ENCODE measurements at places on chromosomes 12 and 14.

- DNase-seq = peak; percentile 4
These were observed 25.7 kb downstream of the FGF23 start for GRCh38 chr12:4353785-4354208.

- no peak for DNase-seq
These were observed 9.9 kb upstream of the TRIP11 start for GRCh38 chr14:92049781-92050180.

DNA sequence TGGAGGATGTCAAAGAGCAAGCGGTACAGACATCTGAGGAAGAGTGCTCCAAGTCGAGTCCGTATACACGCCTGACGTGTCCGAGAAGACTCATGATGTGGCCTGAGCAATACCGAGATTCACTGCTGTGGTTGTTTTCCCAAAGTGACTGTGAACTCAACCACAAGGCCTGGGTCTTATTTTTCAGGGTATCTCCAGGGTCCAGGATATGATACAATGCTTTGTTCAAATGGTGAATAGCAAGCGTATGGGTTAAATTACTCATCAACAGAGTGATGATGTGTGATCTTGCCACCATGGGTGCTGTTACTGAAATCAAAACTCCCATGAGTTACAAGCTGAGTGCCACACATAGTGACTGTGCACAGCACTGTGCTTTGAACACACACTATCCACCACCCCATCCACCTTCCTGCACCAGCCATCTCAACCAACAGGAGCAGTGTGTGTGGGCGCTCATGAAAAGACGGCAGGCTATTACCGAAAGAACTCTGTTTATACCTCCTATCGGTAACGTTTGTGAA lies 109.6 kb downstream of the BCAT1 start:
- DNase-seq = peak; percentile 64

- DNase-seq = no peak
These were observed 1206.6 kb upstream of the TMEM132C start for GRCh38 chr12:127060310-127060847.

DNA sequence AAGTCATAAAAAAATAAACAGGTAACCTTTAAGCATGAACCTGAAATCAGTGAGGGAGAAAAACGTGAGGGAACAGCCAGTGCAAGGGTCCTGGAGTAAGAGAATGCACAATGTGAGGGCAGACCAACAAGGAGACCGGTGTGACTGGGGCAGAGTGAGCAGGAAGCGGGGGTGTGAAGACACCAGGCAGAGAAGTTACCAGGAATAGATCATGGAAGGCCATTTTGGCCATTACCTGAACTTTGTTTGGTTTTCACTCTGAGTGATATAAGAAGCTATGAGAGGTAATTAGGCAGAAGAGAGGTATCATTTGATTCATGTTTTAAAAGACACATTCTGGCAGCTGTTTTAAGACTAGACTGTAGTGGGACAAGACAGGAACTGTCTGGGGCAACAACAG lies 15.0 kb downstream of the PAH start:
- DNase-seq = no peak

DNA sequence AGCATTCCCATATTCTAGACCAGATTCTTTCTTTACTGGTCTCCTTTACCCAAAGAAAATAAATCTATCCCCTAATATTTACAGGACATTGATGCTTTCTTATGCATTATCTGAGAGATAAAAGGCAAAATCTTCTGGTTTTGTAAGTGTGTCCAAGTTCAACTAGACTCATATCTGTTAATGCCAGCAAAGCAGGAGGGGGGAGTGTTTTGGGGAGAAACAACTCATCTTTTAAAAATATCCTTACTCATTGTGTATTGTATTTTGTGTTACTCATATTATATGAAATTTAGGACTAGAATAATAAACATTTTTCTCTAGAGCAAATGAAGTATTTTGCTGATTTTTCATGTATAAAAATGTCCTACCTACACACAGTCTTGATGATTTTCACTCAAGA lies 54.8 kb downstream of the SAMD4A start:
- no peak for DNase-seq

- DNase-seq = no peak
These were observed 20.6 kb upstream of the PCNX1 start for GRCh38 chr14:70886421-70887206.

DNA sequence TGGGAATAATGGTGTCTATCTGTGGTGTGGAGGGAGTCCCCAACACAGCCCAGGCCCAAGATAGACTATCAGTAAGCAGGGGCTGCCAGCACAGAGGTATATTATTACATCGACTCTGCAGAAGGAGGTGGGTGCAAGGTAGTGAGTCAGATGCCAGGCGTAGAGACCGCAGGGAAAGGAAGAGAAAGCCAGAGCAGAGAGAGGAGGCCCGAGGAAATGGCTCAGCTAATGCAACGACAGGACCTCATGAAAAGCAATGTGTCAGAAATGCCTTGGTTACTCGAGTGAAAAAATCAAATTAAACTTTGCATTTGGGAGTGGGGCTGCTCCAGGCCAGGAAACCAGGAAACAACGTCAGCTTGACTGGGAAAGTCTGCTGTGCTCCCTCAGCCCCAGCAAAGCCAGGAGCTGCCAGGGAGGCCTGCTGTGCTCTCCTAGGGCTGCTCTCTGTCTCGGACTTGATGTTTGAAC lies 173.2 kb downstream of the SUDS3 start:
- no peak for DNase-seq

DNA sequence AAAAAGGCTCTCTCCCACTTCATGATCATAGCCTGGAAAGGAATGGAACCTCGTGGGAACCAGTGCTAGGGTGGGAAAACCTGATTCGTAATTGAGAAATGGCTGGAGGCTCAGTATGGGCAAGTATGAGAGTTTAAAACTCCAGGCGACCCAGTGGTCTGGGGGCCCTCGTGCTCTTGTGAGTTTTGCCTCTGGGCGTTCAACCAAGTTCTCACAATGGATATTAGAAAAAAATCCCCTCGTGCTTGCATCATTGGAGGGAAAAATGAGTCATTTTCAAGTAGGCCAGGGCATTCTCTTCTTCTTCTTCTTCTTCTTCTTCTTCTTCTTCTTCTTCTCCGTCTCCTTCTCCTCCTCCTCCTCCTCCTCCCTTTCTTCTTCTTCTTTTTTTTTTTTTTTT lies 39.0 kb downstream of the GPR68 start:
- DNase-seq = no peak

GRCh38 chr12:50542448-50542847 lies 37.7 kb downstream of the DIP2B start:
- DNase-seq = peak; percentile 33

GRCh38 chr14:85093631-85094330 lies 436.2 kb upstream of the FLRT2 start:
- DNase-seq = no peak

DNA sequence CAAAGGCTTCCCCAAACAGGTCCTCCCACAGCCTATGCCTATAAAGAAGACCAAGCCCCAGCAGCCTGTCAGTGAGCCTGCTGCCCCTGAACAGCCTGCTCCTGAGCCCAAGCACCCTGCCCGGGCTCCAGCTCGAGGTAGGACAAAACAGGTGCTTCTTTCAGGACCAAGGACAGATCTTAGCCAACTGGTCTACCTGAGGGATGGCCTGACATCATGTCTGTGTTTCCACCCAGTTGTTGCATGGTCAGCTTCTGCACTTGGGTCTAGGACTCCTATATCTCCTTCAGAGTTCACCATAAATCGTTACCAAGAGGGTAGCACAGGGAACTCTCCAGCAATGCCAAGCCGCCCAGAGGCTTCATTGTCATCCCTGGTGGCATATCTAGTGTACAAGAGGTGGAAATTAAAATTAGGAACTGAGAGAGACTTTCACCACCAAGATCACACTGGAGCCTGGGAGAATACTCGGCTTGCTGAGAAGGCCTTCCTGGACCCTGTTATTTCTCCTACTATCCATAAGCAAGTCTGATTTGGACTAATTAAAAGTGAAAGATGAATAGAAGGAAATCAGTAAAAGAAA lies 38.2 kb upstream of the OAS1 start:
- DNase-seq = no peak

DNA sequence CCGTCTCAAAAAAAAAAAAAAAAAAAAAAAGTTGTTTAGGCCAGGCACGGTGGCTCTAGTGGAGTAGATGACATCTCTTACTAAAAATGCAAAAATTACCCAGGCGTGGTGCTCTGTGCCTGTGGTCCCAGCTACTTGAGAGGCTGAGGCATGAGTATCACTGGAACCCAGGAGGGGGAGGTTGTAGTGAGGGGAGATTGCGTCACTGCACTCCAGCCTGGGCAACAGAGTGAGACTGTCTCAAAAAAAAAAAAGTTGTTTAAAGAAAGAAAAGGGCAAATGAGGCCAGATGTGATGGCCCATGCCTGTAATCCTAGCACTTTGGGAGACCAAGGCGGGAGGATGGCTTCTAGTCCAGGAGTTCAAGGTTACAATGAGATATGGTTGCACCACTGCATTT lies 36.6 kb upstream of the SPPL3 start:
- DNase-seq = no peak

DNA sequence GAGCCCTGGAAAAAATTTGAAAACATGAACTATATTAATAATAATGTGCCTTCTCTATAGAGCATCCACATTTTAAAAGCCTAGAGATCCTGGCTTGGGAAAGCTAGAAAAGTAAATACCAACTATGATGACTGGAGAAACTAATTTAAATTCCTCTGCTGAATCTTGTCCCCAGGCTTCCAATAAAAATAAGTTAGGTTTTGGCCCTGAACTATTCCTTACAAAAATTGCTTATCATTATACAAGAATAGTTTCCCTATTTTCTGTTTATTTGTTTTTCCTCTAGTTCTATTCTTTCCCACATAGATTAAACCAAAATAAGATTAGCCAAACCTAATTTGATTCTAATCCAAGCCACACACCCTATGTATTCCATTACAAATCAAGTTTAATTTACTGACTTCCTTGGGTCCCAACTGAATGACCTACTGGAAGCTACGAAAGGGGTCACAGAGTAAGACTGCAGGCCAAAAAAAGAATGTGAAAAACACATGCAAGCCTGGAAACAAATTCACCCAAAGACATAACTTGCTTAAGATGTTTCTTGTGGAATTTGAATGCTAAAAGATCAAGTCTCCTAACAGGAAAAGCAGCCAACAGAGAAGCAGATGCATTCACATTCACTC lies 133.0 kb downstream of the PAWR start:
- DNase-seq = no peak

DNA sequence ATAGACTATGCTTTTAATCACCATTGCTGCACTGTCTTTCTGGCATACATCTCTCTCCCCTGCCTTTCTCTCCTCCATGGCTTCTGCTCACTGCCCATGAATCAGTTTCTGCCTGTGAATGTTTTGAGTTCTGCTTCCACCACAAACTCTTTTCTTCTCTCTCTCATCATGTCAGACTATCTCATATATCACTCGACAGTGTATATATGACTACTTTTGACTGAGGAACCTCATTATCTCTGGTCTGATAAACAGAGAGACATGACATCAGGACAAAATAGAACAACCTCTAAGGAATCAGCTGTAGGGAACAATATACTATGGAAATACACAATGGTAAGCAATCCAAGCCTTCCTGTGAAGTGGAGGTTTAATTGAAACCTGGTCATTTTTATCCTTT lies 177.9 kb downstream of the FOXA1 start:
- no peak for DNase-seq

DNA sequence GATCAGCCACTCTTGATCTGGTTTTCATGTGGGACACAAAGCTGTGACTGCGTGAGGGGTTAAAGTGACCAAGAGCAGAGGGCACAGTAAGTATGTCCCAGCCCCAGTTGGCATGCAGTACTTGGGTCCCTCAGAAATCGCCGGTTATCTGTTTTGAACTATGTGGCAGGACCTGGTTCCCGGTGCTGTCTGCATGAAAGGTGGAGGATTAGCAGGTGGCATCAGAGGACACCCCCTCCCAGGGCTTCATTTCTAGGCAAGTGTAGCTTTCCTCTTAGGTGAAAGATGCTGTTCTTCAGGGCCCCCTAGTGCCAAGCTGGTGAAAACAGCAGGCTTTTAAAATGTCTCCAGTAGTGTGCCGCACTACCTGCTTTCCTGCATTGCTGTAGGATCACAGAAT lies 57.1 kb downstream of the ATG14 start:
- DNase-seq = peak; percentile 47

GRCh38 chr12:54420766-54421144 lies 1.7 kb upstream of the ITGA5 start:
- DNase-seq = no peak

DNA sequence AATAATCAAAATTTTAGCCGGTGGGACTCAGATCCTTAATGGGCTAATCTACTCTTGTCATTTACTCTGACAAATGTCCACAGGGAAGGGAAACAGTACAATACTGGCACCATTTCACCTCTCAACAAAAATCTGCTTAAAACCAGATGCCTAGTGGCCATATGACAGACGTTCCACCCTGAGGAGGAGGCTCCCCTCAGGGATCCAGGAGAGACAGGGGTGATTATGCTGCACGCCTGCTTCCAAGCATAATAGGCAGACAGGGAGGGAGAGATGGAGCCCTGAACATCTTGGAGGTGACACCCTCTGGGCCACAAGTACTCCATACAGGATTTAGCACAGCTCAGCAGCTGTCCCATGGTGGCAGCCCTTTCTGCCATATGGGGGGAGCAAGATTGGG lies 24.8 kb upstream of the AKAP6 start:
- no peak for DNase-seq

GRCh38 chr14:76352639-76353281 lies 23.2 kb upstream of the ESRRB start:
- peak; percentile 24 for DNase-seq

- no peak for DNase-seq
These were observed 222.9 kb downstream of the C12orf50 start for GRCh38 chr12:87806310-87806709.
